ENCODE measurements at places on chromosomes 7 and 10.

DNA sequence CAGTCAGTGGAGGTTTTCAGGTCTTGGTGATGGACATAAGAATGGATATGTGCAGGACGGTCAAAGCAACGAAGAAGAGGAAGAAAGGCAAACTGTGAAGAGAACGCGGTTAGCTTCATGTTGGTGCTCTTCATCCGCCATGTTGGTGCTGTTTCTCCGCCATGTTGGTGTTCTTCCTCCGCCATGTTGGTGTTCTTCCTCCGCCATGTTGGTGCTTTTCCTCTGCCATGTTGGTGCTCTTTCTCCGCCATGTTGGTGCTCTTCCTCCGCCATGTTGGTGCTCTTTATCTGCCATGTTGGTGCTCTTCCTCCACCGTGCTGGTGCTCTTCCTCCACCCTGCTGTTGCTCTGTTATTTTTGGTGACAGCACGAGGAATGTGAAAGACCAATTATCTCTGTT, 95.4 kb downstream of the DOCK1 start:
- DNase-seq, result no peak

- no peak for DNase-seq
These were observed 21.4 kb upstream of the CRYGN start for GRCh38 chr7:151461096-151461941.

- DNase-seq, result no peak
These were observed 90.9 kb downstream of the ACTR3B start for GRCh38 chr7:152850420-152850819.

DNA sequence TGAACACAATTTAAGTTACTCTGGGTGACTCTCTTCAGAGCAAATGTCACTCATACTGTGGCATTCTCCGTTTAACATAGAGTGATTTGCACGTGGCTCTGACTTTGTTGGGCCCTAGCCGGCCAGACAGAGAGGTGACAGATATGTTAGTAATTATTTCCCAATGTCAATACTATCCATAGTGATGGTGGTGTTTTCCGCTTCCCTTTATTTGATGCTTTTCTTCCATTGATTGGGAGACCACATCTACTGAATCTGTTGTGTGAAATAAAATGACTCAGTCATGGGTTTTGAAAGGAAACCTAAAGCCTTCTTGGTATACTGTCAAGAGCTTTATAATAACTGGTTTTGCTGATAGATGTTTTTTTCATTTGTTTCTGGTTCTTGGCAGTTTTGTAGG, 7.4 kb downstream of the AVL9 start:
- no peak for DNase-seq

GRCh38 chr10:86868353-86868752, 89.1 kb downstream of the MMRN2 start:
- no peak for DNase-seq

GRCh38 chr10:42149027-42149700, 489.2 kb downstream of the ZNF33B start:
- DNase-seq, result no peak

Measured in erythroblast (primary cell).